ENCODE measurements at places on chromosomes 7 and 10. TPM values are rescaled to one million over a fixed set of nuclear protein-coding genes. Genes with fewer than 3 reads are reported as not detected.
A peak's percentile ranks its signal among the peaks of the same experiment; 100 is the strongest.

The GHRHR gene
- not detected for total RNA-seq

The ADAM22 gene
- 2.2 TPM for total RNA-seq

The CTNNA3 gene
- total RNA-seq = not detected

- no peak for DNase-seq
- H3K4me1 ChIP-seq = no peaks in the 10 kb centered on the region
- H3K36me3 ChIP-seq = no peaks in the 10 kb centered on the region
Observed at GRCh38 chr7:32335107-32335506, 155.1 kb downstream of the LSM5 start.

DNA sequence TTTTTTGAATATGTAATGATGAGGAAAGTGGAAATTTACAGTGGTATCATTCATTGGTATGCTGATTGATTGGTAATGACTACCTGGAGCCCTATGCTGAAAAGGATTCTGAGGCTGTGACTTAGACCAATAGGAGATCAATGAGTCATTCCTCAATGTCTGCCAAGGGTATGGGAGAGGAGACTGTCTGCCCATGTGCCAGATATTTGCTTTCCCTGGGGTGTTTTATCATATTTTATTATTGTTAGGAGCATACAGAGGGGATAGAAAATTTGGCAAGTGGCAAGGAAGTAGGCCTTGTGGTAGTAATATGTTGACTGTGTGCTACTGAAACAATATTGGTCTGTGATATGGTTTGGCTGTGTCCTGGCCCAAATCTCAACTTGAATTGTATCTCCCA is 54.8 kb downstream of the ASAH2B start:
- H3K36me3 ChIP-seq = no peaks in the 10 kb centered on the region
- H3K27ac ChIP-seq = no peak overlapping the region
- no peaks in the 10 kb centered on the region for H3K4me1 ChIP-seq
- no peak overlapping the region for H3K4me3 ChIP-seq
- no peak for DNase-seq

DNA sequence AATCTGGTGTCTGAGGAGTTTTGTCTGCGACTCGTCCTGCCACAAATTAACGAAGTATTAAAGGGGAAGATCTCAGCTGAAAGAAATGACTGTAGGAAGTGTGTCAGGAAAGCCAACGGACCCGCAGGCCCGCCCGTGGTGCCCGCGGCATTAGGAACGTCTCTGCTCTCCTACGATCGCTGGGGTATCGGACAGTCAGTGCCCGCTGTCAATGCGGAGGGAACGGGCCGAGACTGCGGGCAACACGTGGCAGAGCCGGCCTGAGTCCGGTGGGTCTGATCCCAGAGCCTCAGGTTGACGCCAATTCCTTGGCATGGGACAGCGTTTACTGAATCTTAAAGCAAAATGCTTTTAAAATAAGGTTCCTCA is 128.7 kb downstream of the KBTBD2 start:
- H3K27me3 ChIP-seq = no peaks in the 10 kb centered on the region
- H3K36me3 ChIP-seq = no peaks in the 10 kb centered on the region
- no peak for DNase-seq
- H3K27ac ChIP-seq = no peak overlapping the region
- H3K4me1 ChIP-seq = no peaks in the 10 kb centered on the region
- no peak overlapping the region for H3K4me3 ChIP-seq

- peaks cover 12% of the 10 kb centered on the region for H3K4me1 ChIP-seq
- H3K27ac ChIP-seq = no peak overlapping the region
- peak; percentile 58 for DNase-seq
- no peaks in the 10 kb centered on the region for H3K27me3 ChIP-seq
- H3K36me3 ChIP-seq = no peaks in the 10 kb centered on the region
Observed at GRCh38 chr10:33125522-33126517, 167.8 kb upstream of the ITGB1 start.

DNA sequence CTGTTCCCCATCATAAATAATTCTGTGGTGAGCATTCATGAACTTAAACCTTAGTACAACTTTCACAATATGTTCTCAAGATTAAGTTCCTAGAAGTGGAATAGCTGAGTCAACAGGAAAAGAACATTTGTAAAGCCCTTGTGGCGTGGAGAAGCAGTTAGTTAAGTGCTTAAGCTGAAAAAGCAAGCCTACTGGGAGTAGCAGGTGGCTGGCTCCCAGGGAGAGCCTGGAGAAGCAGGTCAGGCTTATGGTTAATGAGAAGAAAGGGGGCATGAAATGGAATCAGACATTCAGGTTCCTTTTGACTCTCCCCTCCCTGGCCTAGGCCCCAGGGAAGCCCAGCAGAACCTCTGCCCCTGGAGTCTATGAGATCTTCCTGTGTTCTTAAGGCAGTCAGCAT is 35.3 kb downstream of the VSTM4 start:
- H3K27me3 ChIP-seq = no peaks in the 10 kb centered on the region
- H3K4me3 ChIP-seq = no peak overlapping the region
- H3K4me1 ChIP-seq = no peaks in the 10 kb centered on the region
- no peaks in the 10 kb centered on the region for H3K36me3 ChIP-seq

DNA sequence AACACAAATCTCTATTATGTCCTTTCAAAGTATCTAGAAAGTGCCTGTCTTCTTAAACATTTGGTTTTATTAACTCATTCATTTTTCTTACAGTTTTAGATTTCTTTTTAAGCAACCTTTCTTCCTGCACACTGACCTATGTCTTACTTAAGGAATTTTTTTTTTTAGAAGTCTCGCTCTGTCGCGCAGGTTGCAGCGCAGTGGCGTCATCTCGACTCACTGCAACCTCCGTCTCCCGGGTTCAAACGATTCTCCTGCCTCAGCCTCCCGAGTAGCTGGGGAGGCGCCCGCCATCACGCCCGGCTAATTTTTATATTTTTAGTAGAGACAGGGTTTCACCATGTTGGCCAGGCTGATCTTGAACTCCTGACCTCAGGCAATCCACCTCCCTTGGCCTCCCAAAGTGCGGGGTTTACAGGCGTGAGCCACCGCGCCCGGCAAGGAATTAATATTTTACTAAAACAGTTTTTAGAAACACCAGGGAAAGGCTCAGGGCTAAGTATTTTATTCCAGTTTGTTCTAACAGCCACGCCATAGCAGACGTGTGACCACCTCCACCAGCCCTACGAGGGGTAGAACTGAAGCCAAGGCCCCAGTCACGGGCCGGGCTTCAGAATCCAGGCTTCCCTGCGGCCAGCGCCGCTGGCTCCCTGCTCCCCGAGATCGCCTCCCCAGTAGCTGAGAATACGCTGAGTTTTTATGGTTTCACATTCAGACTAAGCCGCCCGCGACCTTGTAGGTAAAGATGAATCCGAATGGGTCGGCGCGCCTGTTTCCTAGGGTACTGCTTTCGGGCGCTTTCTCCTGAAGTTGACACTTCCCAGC is 941 bp upstream of the LUC7L2 start:
- peak overlapping the region; percentile 90 for H3K27ac ChIP-seq
- H3K27me3 ChIP-seq = no peaks in the 10 kb centered on the region
- peaks cover 34% of the 10 kb centered on the region for H3K4me1 ChIP-seq
- DNase-seq = peak; percentile 83
- peaks cover 11% of the 10 kb centered on the region for H3K36me3 ChIP-seq

- H3K4me3 ChIP-seq = no peak overlapping the region
- no peaks in the 10 kb centered on the region for H3K4me1 ChIP-seq
- H3K36me3 ChIP-seq = no peaks in the 10 kb centered on the region
- H3K27ac ChIP-seq = no peak overlapping the region
Observed at GRCh38 chr7:2882111-2882510, 38.0 kb upstream of the GNA12 start.

GRCh38 chr10:5484205-5484604 is 15.2 kb downstream of the CALML5 start:
- peaks cover 4% of the 10 kb centered on the region for H3K4me1 ChIP-seq
- no peaks in the 10 kb centered on the region for H3K36me3 ChIP-seq
- no peaks in the 10 kb centered on the region for H3K27me3 ChIP-seq
- H3K27ac ChIP-seq = no peak overlapping the region
- no peak overlapping the region for H3K4me3 ChIP-seq

GRCh38 chr7:6273380-6273837 is 985 bp upstream of the CYTH3 start:
- H3K27ac ChIP-seq = no peak overlapping the region
- H3K4me3 ChIP-seq = no peak overlapping the region
- no peaks in the 10 kb centered on the region for H3K36me3 ChIP-seq
- no peak for DNase-seq
- 0 out of 2 replicates have a peak, but pooled peaks cover 4% of the 10 kb centered on the region for H3K27me3 ChIP-seq

Data from Karpas-422 (cell line).